ENCODE measurements at places on chromosomes 2 and 18. TPM values are rescaled to one million over a fixed set of nuclear protein-coding genes. Genes with fewer than 3 reads are reported as not detected.
A peak's percentile ranks its signal among the peaks of the same experiment; 100 is the strongest.

The GKN2 gene
- not detected for total RNA-seq

The AMER3 gene
- not detected for total RNA-seq

DNA sequence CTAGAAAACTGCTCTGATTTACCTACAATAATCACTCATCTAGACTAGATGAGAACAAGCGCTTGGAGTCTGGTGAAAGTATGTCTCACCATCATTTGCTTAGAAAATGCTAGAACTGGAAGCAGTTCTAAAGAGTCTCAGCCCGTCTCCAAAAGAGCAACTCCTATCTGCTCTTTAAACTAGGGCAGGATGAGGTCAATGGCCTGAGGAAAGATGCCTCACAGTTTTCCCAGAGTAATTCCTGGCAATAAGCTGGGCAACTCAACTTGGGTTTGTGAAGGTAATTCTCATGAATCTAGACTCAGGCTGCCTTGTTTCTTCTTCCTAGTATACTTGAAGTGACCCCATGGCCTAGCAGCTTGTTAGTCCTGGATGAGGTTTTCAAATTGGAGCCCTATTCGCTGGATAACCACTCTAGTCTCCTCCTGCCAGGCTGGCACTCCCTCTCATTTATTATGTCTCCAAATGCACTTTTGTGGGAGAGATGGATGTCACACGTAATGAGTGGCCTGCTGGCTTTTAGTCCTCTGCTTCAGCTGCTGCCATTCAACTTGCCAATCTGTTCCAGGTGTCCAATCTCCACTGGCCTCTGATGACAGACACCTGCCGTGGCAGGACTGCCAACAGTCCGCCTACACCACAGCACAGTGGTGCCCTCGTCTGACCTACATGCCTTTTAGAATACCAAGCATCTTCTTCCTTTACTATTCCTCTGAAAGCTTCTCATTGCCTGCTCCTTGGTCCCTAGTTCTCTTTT lies 80.9 kb downstream of the CABYR start:
- no peak for DNase-seq
- no peaks in the 10 kb centered on the region for H3K4me1 ChIP-seq
- peaks cover 5% of the 10 kb centered on the region for H3K27me3 ChIP-seq
- no peak overlapping the region for H3K4me3 ChIP-seq

The TGIF1 gene
- total RNA-seq, result 14.7 TPM

GRCh38 chr2:157245846-157246764 lies 11.4 kb upstream of the GALNT5 start:
- no peaks in the 10 kb centered on the region for H3K36me3 ChIP-seq
- H3K27ac ChIP-seq, result no peak overlapping the region
- H3K4me1 ChIP-seq, result peaks cover 10% of the 10 kb centered on the region
- peaks cover 4% of the 10 kb centered on the region for H3K27me3 ChIP-seq
- H3K4me3 ChIP-seq, result no peak overlapping the region
- no peak for DNase-seq

- H3K4me3 ChIP-seq, result no peak overlapping the region
- no peak overlapping the region for H3K27ac ChIP-seq
- DNase-seq, result no peak
- H3K4me1 ChIP-seq, result no peaks in the 10 kb centered on the region
- no peaks in the 10 kb centered on the region for H3K27me3 ChIP-seq
- H3K36me3 ChIP-seq, result no peaks in the 10 kb centered on the region
Observed at GRCh38 chr18:55968550-55968949, 380.6 kb upstream of the TCF4 start.

- peaks cover 17% of the 10 kb centered on the region for H3K36me3 ChIP-seq
- no peaks in the 10 kb centered on the region for H3K27me3 ChIP-seq
- H3K4me3 ChIP-seq, result no peak overlapping the region
- no peak for DNase-seq
Observed at GRCh38 chr2:53987336-53987921, 16.6 kb upstream of the PSME4 start.

GRCh38 chr2:167987558-167987957 lies 259.8 kb downstream of the STK39 start:
- H3K27me3 ChIP-seq, result no peaks in the 10 kb centered on the region
- DNase-seq, result no peak
- H3K27ac ChIP-seq, result no peak overlapping the region
- H3K4me1 ChIP-seq, result peaks cover 9% of the 10 kb centered on the region

The RMDN2 gene
- total RNA-seq, result 2.0 TPM

- peaks cover 14% of the 10 kb centered on the region for H3K4me1 ChIP-seq
- H3K27ac ChIP-seq, result peak overlapping the region; percentile 59
- peaks cover 60% of the 10 kb centered on the region for H3K27me3 ChIP-seq
- H3K36me3 ChIP-seq, result no peaks in the 10 kb centered on the region
- peak overlapping the region; percentile 77 for H3K4me3 ChIP-seq
Observed at GRCh38 chr2:171522788-171523087, 464 bp downstream of the CYBRD1 start.

- peaks cover 5% of the 10 kb centered on the region for H3K4me1 ChIP-seq
- peaks cover 23% of the 10 kb centered on the region for H3K27me3 ChIP-seq
- no peak overlapping the region for H3K4me3 ChIP-seq
- DNase-seq, result no peak
- no peak overlapping the region for H3K27ac ChIP-seq
Observed at GRCh38 chr2:105411720-105412407, 13.0 kb upstream of the FHL2 start.

DNA sequence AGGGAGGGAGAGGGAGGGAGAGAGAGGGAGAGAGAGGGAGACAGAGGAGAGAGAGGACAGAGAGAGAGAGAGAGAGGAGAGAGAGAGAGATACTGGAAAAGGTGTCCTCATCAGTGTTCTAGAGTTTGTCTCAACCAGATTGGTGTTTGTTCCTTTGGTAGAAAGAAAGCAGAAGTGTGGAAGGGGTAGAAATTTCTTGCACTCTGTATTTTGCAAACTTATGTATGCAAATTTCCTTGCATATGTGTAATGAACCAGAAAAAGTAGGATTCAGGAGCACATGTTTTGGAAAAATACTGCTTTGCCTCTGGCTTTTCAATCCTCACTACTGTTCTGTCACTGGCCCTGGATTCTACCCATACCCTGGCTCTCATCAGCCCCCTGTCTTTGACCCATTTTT lies 1.1 kb upstream of the SP140 start:
- H3K4me3 ChIP-seq, result peak overlapping the region; percentile 80
- H3K27ac ChIP-seq, result peak overlapping the region; percentile 94
- DNase-seq, result no peak
- H3K27me3 ChIP-seq, result no peaks in the 10 kb centered on the region
- H3K4me1 ChIP-seq, result peaks cover 75% of the 10 kb centered on the region

- H3K4me1 ChIP-seq, result no peaks in the 10 kb centered on the region
- H3K27ac ChIP-seq, result no peak overlapping the region
- peak; percentile 44 for DNase-seq
- H3K36me3 ChIP-seq, result no peaks in the 10 kb centered on the region
- peaks cover 22% of the 10 kb centered on the region for H3K27me3 ChIP-seq
Observed at GRCh38 chr2:178306352-178307073, 112.2 kb downstream of the OSBPL6 start.

- peaks cover 13% of the 10 kb centered on the region for H3K4me1 ChIP-seq
- H3K27me3 ChIP-seq, result no peaks in the 10 kb centered on the region
- peaks cover 52% of the 10 kb centered on the region for H3K36me3 ChIP-seq
- DNase-seq, result no peak
Observed at GRCh38 chr18:62280058-62280457, 45.1 kb upstream of the TNFRSF11A start.

The EML6 gene
- 1.2 TPM for total RNA-seq

DNA sequence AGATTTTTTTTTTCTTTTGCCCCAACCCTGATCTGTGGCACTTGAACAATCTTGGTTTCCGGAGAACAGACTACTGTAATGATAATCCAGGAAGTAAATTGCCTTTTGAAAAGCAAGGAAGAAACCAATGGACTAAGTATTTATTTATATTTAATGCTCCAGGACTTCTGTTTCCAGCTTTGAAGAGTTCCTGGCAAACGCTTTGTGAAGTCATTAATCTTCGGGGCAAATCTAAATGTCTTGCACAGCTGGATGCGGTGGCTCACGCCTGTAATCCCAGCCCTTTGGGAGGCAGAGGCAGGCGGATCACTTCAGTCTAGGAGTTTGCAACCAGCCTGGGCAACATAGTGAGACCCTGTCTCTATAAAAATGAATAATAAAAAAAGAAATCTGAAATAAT lies 135.1 kb upstream of the GATA6 start:
- H3K27ac ChIP-seq, result no peak overlapping the region
- H3K4me3 ChIP-seq, result no peak overlapping the region
- no peaks in the 10 kb centered on the region for H3K27me3 ChIP-seq

The HOXD13 gene
- total RNA-seq, result not detected

DNA sequence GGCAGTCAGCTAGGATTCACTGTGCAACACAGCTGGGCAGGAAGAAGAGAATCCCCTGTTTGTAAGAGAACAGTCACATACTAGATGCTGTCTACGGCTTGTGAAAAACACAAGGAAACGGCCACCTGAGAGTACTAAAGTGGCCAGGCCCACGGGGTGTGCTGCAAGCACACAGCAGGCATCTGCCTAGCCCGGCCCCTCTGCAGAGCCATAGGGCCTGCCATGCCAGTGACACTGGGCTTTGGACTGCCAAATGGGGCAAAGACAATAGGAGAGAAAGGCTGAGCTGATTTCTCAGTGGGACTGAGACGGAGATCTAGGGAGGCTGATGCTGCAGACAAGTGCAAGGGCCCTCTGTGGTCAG lies 10.3 kb downstream of the TUBB6 start:
- peaks cover 2% of the 10 kb centered on the region for H3K36me3 ChIP-seq
- H3K27ac ChIP-seq, result no peak overlapping the region
- H3K27me3 ChIP-seq, result peaks cover 2% of the 10 kb centered on the region

DNA sequence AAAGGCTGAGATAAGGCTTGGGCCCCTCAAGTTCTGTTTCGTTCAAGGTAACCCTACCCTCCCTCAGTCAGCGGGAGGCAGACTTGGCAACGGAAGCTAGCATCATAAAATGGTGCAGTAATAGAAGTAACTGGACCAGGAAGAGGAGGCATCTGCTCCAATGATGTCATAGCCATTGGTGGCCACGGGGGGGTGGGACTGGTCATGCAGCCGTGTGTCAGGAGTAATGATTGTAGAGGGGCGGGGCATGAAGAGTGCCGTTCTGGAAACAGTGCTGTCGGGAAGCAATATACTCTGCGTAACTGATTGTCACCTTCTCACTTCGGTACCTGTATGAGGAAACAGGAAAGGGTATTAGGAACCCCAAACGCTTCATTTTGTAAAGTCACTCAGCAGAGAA lies 6.9 kb upstream of the POLR2D start:
- DNase-seq, result no peak
- H3K36me3 ChIP-seq, result peaks cover 38% of the 10 kb centered on the region
- no peaks in the 10 kb centered on the region for H3K27me3 ChIP-seq
- peaks cover 2% of the 10 kb centered on the region for H3K4me1 ChIP-seq

GRCh38 chr18:26656944-26657536 lies 108.7 kb upstream of the KCTD1 start:
- H3K27ac ChIP-seq, result peak overlapping the region; percentile 55
- peaks cover 76% of the 10 kb centered on the region for H3K27me3 ChIP-seq
- H3K36me3 ChIP-seq, result peaks cover 3% of the 10 kb centered on the region
- H3K4me3 ChIP-seq, result peak overlapping the region; percentile 68
- DNase-seq, result no peak
- peaks cover 14% of the 10 kb centered on the region for H3K4me1 ChIP-seq

DNA sequence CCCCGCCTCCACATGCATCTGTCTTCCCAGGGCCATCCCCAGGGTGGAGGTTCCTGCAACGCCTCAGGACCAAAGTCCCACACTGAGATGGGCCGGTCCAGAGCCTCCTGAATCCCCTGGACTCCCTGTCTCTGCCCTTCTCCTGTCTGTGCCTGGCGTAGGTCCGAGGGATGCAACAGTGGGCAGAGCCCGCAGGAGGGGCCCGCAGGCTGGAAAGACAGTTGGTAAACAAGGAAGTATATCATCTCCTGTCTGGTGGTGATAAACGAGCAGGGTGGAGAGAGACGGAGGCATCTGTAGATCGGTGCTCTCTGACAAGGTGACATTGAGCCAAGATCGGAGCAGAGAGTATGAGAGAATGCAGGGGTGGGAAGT lies 72.6 kb upstream of the RAB6C start:
- H3K27me3 ChIP-seq, result no peaks in the 10 kb centered on the region
- H3K27ac ChIP-seq, result no peak overlapping the region
- H3K36me3 ChIP-seq, result no peaks in the 10 kb centered on the region
- H3K4me3 ChIP-seq, result no peak overlapping the region

The DRC1 gene
- not detected for total RNA-seq

- no peak overlapping the region for H3K4me3 ChIP-seq
- no peaks in the 10 kb centered on the region for H3K36me3 ChIP-seq
- DNase-seq, result no peak
- no peak overlapping the region for H3K27ac ChIP-seq
- no peaks in the 10 kb centered on the region for H3K4me1 ChIP-seq
- no peaks in the 10 kb centered on the region for H3K27me3 ChIP-seq
Observed at GRCh38 chr18:27666016-27666415, 480.9 kb upstream of the CHST9 start.

The ELOA2 gene
- total RNA-seq, result not detected

- DNase-seq, result no peak
- peaks cover 13% of the 10 kb centered on the region for H3K27me3 ChIP-seq
- H3K36me3 ChIP-seq, result no peaks in the 10 kb centered on the region
- no peak overlapping the region for H3K27ac ChIP-seq
- H3K4me3 ChIP-seq, result no peak overlapping the region
Observed at GRCh38 chr2:12759248-12759647, 42.5 kb downstream of the TRIB2 start.

The KCTD18 gene
- 20.5 TPM for total RNA-seq

The STK39 gene
- total RNA-seq, result 28.2 TPM

The AGXT gene
- not detected for total RNA-seq

GRCh38 chr2:231856959-231857358 lies 69.2 kb downstream of the NPPC start:
- no peak for DNase-seq
- H3K27ac ChIP-seq, result no peak overlapping the region
- no peaks in the 10 kb centered on the region for H3K27me3 ChIP-seq
- H3K36me3 ChIP-seq, result no peaks in the 10 kb centered on the region
- peaks cover 4% of the 10 kb centered on the region for H3K4me1 ChIP-seq
- H3K4me3 ChIP-seq, result no peak overlapping the region

GRCh38 chr18:48893608-48894600 lies 56.9 kb downstream of the SMAD7 start:
- peaks cover 4% of the 10 kb centered on the region for H3K4me1 ChIP-seq
- DNase-seq, result no peak
- no peak overlapping the region for H3K27ac ChIP-seq
- no peaks in the 10 kb centered on the region for H3K36me3 ChIP-seq

The MATN3 gene
- total RNA-seq, result not detected

The RBM44 gene
- total RNA-seq, result 1.4 TPM

The PIEZO2 gene
- total RNA-seq, result not detected

The ERICH2 gene
- not detected for total RNA-seq

The CCDC68 gene
- total RNA-seq, result 0.29 TPM

- H3K4me3 ChIP-seq, result no peak overlapping the region
- no peaks in the 10 kb centered on the region for H3K27me3 ChIP-seq
- no peaks in the 10 kb centered on the region for H3K36me3 ChIP-seq
- DNase-seq, result no peak
Observed at GRCh38 chr2:129301431-129301913, 678.0 kb upstream of the RAB6C start.

- H3K27me3 ChIP-seq, result no peaks in the 10 kb centered on the region
- no peak overlapping the region for H3K27ac ChIP-seq
- peaks cover 29% of the 10 kb centered on the region for H3K4me1 ChIP-seq
- no peak overlapping the region for H3K4me3 ChIP-seq
Observed at GRCh38 chr2:70519453-70519852, 34.2 kb downstream of the TGFA start.

The TTR gene
- total RNA-seq, result not detected

The SLC14A1 gene
- 7.3 TPM for total RNA-seq

GRCh38 chr2:104528101-104528500 lies 325.8 kb upstream of the POU3F3 start:
- no peak overlapping the region for H3K27ac ChIP-seq
- H3K36me3 ChIP-seq, result no peaks in the 10 kb centered on the region
- no peak overlapping the region for H3K4me3 ChIP-seq

The GKN1 gene
- total RNA-seq, result not detected

All from activated CD4-positive, alpha-beta T cell treated with anti-CD3 and anti-CD28 coated beads, Interleukin-2, amount 10 ng/mL, durations not matched to agents 7 days and 5 days (primary cell).